ENCODE measurements at places on chromosomes 3 and 15.
A peak's percentile ranks its signal among the peaks of the same experiment; 100 is the strongest.

DNA sequence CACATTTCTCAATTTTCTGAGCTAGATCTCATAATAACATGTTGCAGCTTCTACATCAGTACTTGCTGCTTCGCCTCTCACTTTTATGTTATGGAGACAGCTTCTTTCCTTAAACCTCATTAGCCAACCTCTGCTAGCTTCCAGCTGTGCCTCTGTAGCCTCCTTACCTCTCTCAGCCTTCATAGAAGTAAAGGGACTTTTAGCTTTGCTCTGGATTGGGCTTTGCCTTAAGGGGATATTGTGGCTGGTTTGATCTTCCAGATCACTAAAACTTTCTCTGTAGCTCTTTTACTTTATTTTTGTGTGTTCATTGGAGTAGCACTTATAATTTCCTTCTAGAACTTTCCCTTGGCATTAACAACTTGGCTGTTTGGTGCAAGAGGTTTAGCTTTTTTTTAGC is 150.1 kb downstream of the ATG7 start:
- no peak for DNase-seq

DNA sequence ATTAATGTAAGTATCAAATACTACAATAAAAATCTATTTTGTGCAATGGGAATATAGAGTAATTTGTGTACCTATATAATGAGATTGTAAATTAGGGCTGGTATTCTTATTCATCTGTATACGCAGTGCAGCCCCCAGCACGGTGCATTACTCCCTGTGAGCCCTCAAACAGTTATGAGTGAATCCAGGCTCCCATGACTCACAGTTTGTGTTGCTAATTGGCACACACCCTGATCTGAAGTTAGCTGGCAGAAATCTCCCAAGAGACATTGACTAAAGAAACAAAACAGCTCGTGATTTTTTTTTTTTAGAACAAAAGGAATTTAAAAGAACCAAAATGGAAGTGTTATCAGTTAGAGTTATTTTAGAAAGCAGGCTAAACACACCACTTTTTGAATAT is 15.7 kb downstream of the GK5 start:
- no peak for DNase-seq

- peak; percentile 52 for DNase-seq
Measured at GRCh38 chr15:36501063-36501678, 78.3 kb upstream of the CDIN1 start.

GRCh38 chr3:197372047-197372661 is 73.7 kb upstream of the DLG1 start:
- DNase-seq: no peak

- DNase-seq: no peak
Measured at GRCh38 chr3:61996366-61996765, 377.0 kb downstream of the FEZF2 start.

GRCh38 chr15:65409036-65409631 is 13.6 kb downstream of the IGDCC4 start:
- no peak for DNase-seq

DNA sequence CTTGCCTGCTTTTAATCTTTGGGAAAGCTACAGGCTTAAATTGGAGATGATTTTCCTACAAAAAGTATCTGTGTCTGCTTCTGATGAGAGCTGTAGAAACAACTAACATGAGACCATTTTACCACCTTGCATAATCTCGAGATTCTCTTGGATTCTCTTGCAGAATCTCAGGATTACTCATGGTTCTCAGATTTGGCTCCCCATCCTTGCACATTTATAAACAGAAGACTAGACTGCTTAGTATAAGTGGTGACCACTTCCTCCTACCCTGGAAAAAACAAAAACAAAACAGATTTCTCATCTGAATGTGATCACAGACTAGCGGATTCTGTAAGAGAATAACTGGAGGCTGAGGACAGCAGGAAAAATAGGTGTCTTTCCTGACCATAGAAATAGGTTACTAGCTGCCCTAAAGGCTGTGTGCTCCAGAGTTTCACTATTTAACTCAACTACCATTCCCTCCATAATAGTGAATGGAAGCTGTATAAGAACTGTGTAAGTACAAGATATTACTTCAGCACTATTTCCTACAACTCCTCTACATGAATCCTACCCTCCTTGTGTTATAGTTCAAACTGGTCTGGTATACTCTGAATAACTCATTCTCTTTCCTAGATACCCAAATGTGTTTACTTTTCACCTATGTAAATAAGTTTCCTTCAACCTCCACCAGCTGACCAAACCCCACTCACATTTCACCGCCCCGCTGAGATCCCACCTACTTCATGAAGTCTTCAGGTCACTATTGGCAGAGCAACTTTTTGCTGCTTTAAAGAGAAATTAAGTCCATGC is 122.2 kb upstream of the C2CD4B start:
- no peak for DNase-seq

DNA sequence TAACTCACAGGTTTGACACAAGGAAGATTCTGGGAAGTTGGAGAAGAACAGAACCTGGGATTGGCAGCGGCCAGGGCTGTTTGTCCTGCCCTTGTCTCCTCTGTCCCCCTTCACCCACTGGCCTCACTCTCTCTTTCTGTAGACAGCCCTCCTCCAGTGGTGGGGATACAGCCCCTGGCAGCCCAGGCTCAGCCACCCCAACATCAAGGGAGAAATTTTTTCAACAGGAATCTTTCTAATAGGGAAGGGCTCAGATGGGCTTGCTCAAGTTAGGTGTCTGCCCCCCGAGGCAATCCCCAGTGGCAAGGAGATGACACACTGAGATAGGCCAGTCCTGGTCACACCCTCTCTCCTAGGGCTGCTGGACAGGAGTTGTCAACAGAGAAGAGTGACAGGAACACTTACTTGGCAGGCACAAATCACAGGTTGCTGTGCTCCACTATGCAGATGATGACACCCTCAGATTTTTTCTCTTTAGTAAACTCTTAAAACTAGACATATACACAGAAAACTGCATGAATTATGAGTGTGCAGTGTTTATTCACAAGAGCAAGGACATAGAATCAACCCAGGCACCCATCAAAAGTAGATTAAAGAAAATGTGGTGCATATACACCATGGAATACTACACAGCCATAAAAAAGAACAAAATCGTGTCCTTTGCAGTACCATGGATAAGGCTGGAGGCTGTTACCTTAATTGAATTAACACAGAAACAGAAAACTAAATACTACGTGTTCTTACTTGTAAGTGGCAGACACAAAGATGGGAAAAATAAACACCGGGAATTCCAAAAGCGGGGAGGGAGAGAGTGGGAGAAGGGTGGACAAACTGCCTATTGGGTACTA is 36.3 kb downstream of the PLA2G4D start:
- no peak for DNase-seq

DNA sequence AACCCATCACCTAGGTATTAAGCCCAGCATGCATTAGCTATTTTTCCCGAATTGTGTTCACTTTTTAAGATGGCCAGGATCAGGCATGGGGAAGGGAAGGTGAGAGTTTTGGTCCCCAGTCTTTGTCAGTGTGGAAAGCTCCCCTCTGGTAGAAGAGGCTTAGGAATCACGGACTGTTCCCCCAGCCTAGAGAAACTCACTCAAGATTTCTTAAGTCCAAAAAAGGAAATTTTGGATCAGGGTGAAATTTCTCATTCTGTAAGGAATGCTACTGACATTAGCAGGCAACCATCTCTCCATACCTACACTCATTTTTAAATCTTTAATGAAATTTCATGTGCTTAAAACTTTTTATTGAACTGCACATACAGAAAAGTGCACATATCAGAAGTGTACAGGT is 70.3 kb upstream of the GALNT15 start:
- no peak for DNase-seq

DNA sequence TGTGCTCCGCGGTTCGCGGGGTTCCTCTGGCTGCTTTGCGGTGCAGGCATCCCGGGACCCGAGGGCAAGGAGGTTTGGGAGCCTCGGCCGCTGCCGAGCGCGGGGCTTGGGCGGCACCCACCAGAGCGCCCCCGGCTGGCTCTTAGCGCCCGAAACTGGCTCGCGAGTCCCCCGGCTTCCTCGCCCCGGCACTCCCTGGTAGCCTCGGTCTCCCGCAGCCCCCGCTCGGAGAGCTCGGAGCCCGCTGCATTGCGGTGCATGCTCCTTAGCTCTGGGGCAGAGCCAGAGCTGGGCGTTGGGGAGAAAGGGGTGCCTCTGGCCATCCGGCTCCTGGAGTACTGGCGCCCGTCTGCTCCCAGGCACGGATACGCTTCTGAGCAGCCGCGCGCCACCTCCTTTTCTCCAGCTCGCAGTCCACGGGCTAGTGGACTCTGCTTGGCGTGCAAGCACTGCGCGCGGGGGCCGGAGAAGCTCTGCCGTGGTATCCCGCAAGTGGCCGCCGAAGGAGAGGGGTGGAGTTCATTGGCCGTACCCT is 753 bp downstream of the EPHB1 start:
- no peak for DNase-seq

- no peak for DNase-seq
Measured at GRCh38 chr3:178960181-178960580, 111.4 kb downstream of the ZMAT3 start.

GRCh38 chr3:108018552-108018951 is 72.3 kb downstream of the CD47 start:
- no peak for DNase-seq

DNA sequence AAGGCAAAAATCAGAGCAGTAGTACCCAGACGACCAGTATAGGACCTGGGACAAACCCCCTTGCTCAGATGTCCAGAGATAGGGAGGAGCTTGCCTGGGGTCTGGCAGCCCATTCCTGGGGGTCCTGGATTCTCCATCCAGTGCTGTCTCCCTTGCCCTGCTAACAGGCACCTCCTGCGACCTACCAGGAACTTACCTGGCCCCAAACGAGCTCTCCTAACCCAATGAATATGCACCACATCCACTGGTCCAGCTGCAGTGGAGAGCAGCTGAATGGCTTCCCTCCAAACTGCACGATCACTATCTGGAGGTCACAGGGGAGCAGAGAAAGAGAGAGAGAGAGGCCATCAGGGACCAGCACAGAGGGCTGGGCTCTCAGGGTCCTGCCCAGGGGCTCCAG is 19.1 kb upstream of the SEC13 start:
- DNase-seq: no peak

DNA sequence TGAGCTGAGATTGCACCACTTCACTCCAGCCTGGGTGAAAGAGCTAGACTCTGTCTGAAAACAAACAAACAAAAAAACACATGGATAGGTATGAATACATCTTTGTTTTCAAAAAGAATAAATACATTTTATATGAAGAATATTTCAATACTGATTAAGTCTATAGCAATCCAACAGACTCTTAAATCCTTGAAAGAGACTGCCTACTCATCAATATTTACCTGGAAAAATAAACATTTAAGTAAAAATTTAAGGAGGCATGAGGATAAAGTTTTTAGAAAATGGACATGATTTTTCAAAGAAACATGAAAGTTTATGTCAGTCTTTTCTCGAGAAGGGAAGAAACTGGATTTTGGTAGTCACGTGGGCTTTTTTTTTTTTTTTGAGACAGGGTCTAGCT is 5.4 kb downstream of the NKIRAS1 start:
- DNase-seq: no peak

DNA sequence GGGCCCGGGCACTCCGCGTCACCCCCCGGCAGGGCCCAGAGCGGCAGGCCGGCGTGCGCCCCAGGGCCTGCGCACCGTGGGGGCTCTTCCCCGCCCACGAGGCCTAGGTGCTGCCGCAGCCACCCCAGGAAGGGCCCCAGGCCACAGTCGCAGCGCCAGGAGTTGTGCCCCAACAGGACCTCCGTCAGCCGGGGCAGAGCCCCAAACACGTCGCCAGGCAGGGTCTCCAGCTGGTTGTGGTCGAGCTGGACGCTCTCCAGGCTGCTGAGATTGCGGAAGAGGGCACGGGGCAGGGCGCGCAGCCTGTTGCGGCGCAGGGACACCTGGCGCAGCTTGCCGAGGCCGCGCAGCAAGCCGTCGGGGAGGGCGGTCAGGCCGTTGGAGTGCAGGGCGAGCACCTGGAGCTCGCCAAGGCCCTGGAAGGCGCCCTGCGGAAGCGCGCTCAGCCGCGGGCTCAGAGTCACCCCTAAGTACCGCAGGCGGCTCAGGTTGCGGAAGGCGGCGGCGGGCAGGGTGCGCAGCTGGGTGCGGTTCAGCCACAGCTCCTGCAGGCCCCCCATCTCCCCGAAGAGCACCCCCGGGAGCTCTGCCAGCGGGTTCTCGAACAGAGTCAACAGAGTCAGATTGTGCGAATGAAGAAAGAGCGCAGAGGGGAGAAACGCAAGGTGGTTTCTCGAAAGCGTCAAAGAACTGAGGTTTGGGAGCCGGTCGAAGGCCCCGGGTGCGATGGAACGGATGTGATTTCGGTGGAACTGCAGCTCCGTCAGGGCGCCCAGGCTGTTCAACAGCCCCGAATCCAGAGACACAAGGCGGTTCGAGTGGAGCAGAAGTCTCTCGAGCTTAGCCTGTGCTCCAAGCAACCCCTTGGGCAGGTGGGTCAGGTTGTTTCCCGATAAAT is 2.0 kb downstream of the GP5 start:
- DNase-seq: no peak

DNA sequence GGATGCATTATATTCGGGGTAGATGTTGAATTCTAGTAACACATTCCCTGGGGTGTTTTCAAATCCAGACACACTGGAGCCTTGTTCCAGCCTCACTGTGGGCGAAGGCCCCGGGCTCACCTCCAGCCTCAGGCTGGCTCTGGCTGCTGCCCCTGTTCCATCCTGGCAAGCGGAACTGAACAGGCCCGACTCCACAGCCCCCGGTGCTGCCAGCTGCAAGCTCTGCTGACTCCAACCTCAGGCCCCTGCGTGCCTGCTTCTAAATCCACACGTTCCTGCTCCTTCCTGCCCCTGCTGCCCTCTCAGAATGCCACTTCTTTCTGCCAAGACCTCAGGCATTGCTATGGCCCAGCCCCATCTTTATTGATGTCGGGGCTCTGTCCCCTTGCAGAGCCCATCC is 90.6 kb downstream of the LIPC start:
- DNase-seq: no peak

DNA sequence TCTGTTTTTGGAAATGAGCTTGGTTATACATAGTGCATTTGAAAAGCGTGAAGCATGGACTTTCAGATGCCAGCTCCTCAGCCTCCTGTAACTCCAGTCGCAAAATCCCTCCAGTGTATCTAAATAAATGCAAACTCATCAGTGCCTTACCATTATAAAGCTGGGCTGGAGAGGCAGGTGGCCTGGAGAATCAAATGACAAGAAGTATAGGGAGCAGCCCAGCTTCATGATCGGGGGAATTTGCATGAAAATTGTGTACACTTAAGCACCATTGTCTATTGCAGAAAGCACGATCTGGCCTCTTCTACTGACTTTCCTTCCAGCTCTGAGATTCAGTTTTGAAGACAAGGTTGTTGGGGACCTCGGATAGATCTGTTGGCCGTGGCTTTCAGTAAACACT is 71.7 kb downstream of the IGF1R start:
- no peak for DNase-seq

- DNase-seq: no peak
Measured at GRCh38 chr15:29100486-29101000, 169.1 kb downstream of the NSMCE3 start.

- DNase-seq: peak; percentile 58
Measured at GRCh38 chr3:65732051-65732935, 306.4 kb downstream of the MAGI1 start.

GRCh38 chr3:111846717-111847116 is 12.3 kb upstream of the PHLDB2 start:
- no peak for DNase-seq

GRCh38 chr3:139746481-139746880 is 68.7 kb upstream of the NMNAT3 start:
- DNase-seq: no peak

- DNase-seq: no peak
Measured at GRCh38 chr3:61264281-61264680, 13.0 kb upstream of the FHIT start.

All from NCI-H345 (cell line).